ENCODE measurements at places on chromosomes 11 and 22.
A peak's percentile ranks its signal among the peaks of the same experiment; 100 is the strongest.

DNA sequence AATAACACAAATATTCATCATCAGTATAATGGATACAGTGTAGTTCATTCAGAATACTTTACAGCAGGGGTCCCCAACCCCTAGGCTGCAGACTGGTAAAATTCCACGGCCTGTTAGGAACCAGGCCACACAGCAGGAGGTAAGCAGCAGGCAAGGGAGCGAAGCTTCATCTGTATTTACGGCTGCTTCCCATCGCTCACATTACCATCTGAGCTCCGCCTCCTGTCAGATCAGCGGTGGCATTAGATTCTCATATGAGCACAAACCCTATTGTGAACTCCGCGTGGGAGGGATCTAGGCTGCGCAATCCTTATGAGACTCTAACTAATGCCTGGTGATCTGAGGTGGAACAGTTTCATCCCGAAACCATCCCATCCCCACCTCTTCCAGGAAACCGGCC lies 125.1 kb downstream of the SERGEF start:
- DNase-seq = no peak

- no peak for DNase-seq
Measured at GRCh38 chr22:46598737-46599424, 21.3 kb upstream of the GRAMD4 start.

GRCh38 chr11:116175707-116176106 lies 597.1 kb downstream of the BUD13 start:
- no peak for DNase-seq

DNA sequence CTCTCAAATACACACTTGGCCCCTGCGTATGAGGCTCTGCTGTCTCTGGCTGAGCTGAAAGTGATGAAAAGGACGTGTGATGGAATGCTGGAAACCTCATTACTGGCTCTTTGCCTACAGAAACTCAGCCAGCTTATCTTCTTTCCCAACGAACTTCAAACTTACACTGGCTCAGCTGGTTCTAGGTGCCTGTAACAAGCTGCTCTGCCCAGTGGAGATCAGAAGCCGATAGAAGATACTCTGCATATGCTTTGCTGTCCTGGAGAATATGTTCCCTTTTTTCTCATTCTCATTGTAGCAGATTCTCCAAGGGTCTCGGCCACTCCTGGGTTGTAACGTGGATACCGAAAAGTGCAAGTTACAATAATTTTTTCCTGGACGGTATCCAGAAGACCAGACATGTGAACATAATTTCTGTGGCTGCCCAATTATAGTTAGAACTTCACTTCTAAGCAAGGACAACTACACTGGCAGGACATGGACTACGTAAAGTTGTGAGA lies 405.3 kb upstream of the CCDC90B start:
- no peak for DNase-seq

- DNase-seq = peak; percentile 49
Measured at GRCh38 chr11:117950301-117950700, 21.1 kb upstream of the TMPRSS13 start.

Data from stimulated activated CD4-positive, alpha-beta T cell treated with anti-CD3 and anti-CD28 coated beads, Interleukin-2, amount 100 ng/mL, for 4 hours (primary cell).